ENCODE measurements at places on chromosomes 5 and 9.
A peak's percentile ranks its signal among the peaks of the same experiment; 100 is the strongest.

GRCh38 chr5:122844910-122845228 lies 544 bp upstream of the SNX24 start:
- peaks cover 7% of the 10 kb centered on the region for H3K4me1 ChIP-seq
- no peaks in the 10 kb centered on the region for H3K36me3 ChIP-seq
- peak overlapping the region; percentile 94 for H3K4me3 ChIP-seq
- H3K27me3 ChIP-seq = peaks cover 20% of the 10 kb centered on the region
- DNase-seq = no peak

DNA sequence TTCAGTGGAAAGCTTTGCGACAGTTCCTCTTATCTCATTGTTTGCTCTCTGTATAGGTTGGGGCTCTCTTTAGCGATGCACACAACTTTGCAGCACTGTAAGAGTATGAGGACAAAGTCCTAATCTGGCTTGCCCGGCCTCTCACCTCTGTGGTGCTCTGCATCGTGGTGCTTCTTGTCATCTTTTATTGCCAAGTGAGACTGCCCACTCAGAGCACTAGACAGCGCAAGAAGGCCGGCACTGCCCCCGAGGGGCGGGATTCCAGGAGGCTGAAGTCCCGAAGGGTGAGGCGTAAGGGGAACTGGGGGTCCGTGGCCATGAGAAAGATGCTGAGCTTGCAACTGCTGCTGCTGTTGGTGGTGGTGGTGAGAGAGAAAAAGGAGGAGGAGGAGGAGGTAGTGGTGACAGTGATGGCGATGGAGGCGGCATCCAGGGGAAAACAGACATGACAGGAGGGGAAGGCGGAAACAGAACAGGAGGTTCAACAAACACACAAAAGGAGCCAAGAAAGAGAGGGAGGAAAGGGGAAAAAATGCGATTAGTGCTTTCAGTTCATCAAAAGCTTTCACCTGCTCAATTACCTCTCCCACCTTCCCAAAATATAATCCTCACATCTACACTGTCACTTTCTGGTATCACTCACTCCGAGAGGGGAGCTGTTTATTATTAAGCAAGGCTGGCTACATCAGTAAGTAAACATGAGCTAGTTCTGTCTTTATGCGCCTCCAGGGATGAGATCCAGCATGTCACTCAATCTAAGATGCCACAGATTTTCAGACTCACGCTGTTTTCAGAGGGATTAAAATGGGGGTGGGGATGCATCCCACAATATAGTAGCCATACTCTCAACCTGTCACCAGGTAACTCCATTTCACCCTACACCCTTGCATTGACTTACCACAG lies 55.1 kb downstream of the TLE1 start:
- no peak overlapping the region for H3K4me3 ChIP-seq
- DNase-seq = peak; percentile 13
- peaks cover 30% of the 10 kb centered on the region for H3K4me1 ChIP-seq

- DNase-seq = no peak
- no peaks in the 10 kb centered on the region for H3K36me3 ChIP-seq
- H3K27me3 ChIP-seq = no peaks in the 10 kb centered on the region
- no peak overlapping the region for H3K4me3 ChIP-seq
Measured at GRCh38 chr9:136942881-136943230, 1.7 kb downstream of the FBXW5 start.

GRCh38 chr9:123003466-123003865 lies 30.0 kb upstream of the GPR21 start:
- no peak overlapping the region for H3K27ac ChIP-seq
- H3K36me3 ChIP-seq = peaks cover 19% of the 10 kb centered on the region
- H3K4me3 ChIP-seq = no peak overlapping the region
- H3K4me1 ChIP-seq = no peaks in the 10 kb centered on the region
- no peaks in the 10 kb centered on the region for H3K27me3 ChIP-seq
- no peak for DNase-seq

GRCh38 chr9:101738566-101739183 lies at the start of gene GRIN3A:
TSS of gene GRIN3A (minus strand) at chr9:101738647. CDS start at chr9:101737979, 668 bp downstream.
- peak; percentile 61 for DNase-seq
- H3K36me3 ChIP-seq = no peaks in the 10 kb centered on the region
- H3K4me1 ChIP-seq = peaks cover 12% of the 10 kb centered on the region
- peaks cover 92% of the 10 kb centered on the region for H3K27me3 ChIP-seq
- no peak within 1 kb of the TSS for H3K27ac ChIP-seq

GRCh38 chr9:88724331-88724730 lies 189.4 kb downstream of the NXNL2 start:
- no peaks in the 10 kb centered on the region for H3K27me3 ChIP-seq
- no peak overlapping the region for H3K27ac ChIP-seq
- no peak for DNase-seq
- no peak overlapping the region for H3K4me3 ChIP-seq
- H3K36me3 ChIP-seq = no peaks in the 10 kb centered on the region
- H3K4me1 ChIP-seq = peaks cover 8% of the 10 kb centered on the region

- no peaks in the 10 kb centered on the region for H3K4me1 ChIP-seq
- DNase-seq = no peak
- H3K36me3 ChIP-seq = no peaks in the 10 kb centered on the region
- H3K27ac ChIP-seq = no peak overlapping the region
- no peaks in the 10 kb centered on the region for H3K27me3 ChIP-seq
Measured at GRCh38 chr9:134475011-134475790, 148.9 kb downstream of the RXRA start.

GRCh38 chr5:157511651-157512644 lies 51.9 kb downstream of the NIPAL4 start:
- no peak overlapping the region for H3K4me3 ChIP-seq
- DNase-seq = peak; percentile 13
- no peak overlapping the region for H3K27ac ChIP-seq
- no peaks in the 10 kb centered on the region for H3K27me3 ChIP-seq
- no peaks in the 10 kb centered on the region for H3K36me3 ChIP-seq
- H3K4me1 ChIP-seq = no peaks in the 10 kb centered on the region

GRCh38 chr9:99825172-99826046 lies 3.7 kb downstream of the NR4A3 start:
- no peaks in the 10 kb centered on the region for H3K36me3 ChIP-seq
- peak; percentile 66 for DNase-seq
- H3K4me3 ChIP-seq = peak overlapping the region; percentile 93
- peaks cover 20% of the 10 kb centered on the region for H3K4me1 ChIP-seq
- H3K27me3 ChIP-seq = peaks cover 94% of the 10 kb centered on the region

- peak; percentile 60 for DNase-seq
- H3K4me3 ChIP-seq = no peak overlapping the region
- peaks cover 100% of the 10 kb centered on the region for H3K27me3 ChIP-seq
- no peak overlapping the region for H3K27ac ChIP-seq
- H3K4me1 ChIP-seq = peaks cover 15% of the 10 kb centered on the region
Measured at GRCh38 chr5:154483654-154484392, 5.8 kb upstream of the HAND1 start.

- H3K27ac ChIP-seq = no peak overlapping the region
- no peak overlapping the region for H3K4me3 ChIP-seq
- no peaks in the 10 kb centered on the region for H3K27me3 ChIP-seq
- no peaks in the 10 kb centered on the region for H3K4me1 ChIP-seq
Measured at GRCh38 chr9:26171691-26172090, 493.4 kb upstream of the TUSC1 start.

GRCh38 chr5:81505672-81506071 lies 111.7 kb upstream of the ACOT12 start:
- no peaks in the 10 kb centered on the region for H3K27me3 ChIP-seq
- no peak overlapping the region for H3K27ac ChIP-seq
- H3K4me1 ChIP-seq = peaks cover 9% of the 10 kb centered on the region
- H3K36me3 ChIP-seq = peaks cover 10% of the 10 kb centered on the region
- no peak for DNase-seq

DNA sequence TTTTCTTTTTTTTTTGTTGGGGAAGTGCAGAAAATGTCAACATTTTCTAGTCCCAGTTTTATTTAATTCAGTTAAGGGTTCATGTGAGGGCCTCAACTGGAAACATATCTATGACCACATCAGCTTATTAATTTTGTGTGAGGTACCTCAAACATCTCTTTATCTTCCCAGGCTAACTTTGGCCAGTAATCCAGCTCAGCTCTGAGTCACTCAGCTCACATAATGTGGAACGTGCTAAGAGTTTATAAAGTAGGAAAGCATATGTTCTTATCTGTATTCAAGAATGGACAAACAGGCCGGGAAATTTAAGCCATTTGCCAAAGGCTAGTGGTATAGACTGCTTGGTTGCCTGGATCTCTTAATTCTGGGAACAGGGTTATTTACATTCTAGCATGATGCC lies 118.4 kb downstream of the INSYN2B start:
- no peaks in the 10 kb centered on the region for H3K4me1 ChIP-seq
- DNase-seq = no peak
- H3K27ac ChIP-seq = no peak overlapping the region

GRCh38 chr5:55923177-55923771 lies 71.5 kb downstream of the IL6ST start:
- DNase-seq = peak; percentile 11
- no peak overlapping the region for H3K27ac ChIP-seq
- no peak overlapping the region for H3K4me3 ChIP-seq
- H3K36me3 ChIP-seq = no peaks in the 10 kb centered on the region
- H3K27me3 ChIP-seq = no peaks in the 10 kb centered on the region
- no peaks in the 10 kb centered on the region for H3K4me1 ChIP-seq

GRCh38 chr5:167880420-167880819 lies 411.0 kb upstream of the WWC1 start:
- H3K27ac ChIP-seq = no peak overlapping the region
- no peaks in the 10 kb centered on the region for H3K27me3 ChIP-seq
- DNase-seq = no peak
- H3K4me1 ChIP-seq = no peaks in the 10 kb centered on the region
- no peak overlapping the region for H3K4me3 ChIP-seq

DNA sequence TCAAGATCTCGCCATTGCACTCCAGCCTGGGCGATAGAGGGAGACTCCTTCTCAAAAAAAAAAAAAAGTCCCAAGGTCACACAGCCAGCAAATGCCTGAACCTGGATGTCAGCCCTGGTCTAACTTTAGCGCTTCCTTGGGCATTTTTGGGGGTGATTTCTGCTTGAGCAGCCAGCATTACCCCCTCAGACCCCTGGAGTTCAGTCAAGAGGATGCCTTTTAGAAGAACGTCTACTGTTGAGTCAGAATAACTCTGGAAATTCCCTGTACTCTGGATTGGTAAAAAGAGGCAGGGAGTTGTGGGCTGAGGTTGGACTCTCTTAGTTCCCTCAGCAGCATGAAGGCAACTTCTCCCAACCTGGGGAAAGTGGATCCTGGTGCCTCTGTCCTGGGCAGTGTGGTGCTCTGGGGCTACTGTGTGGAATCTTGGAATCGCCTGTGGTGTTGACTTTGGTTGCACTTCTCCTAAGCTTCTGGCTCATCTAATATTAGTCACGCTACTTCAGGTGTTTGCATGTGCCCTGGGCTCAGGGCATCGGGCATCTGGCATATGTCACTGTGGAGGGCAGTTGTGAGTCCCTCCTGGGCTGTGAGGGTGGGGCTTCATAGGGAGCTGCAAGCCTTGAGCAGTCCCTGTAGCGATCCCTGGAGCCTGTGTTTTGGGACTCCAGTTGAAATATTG lies 32.2 kb downstream of the STXBP1 start:
- peak overlapping the region; percentile 24 for H3K4me3 ChIP-seq
- H3K27me3 ChIP-seq = no peaks in the 10 kb centered on the region
- H3K4me1 ChIP-seq = peaks cover 33% of the 10 kb centered on the region
- H3K27ac ChIP-seq = peak overlapping the region; percentile 33
- no peaks in the 10 kb centered on the region for H3K36me3 ChIP-seq

GRCh38 chr5:76082772-76083554 lies at the start of gene SV2C:
TSS of gene SV2C (plus strand) at chr5:76083383. CDS start at chr5:76131751, 48,368 bp downstream.
- H3K4me3 ChIP-seq = peak within 1 kb of the TSS; percentile 50
- peaks cover 23% of the 10 kb centered on the region for H3K4me1 ChIP-seq
- no peak within 1 kb of the TSS for H3K27ac ChIP-seq
- H3K36me3 ChIP-seq = no peaks in the 10 kb centered on the region
- peaks cover 100% of the 10 kb centered on the region for H3K27me3 ChIP-seq
- peak; percentile 75 for DNase-seq

- H3K4me1 ChIP-seq = peaks cover 24% of the 10 kb centered on the region
- H3K4me3 ChIP-seq = no peak overlapping the region
- no peaks in the 10 kb centered on the region for H3K27me3 ChIP-seq
Measured at GRCh38 chr9:77954666-77955015, 77.0 kb downstream of the GNAQ start.

GRCh38 chr5:138543730-138544104 lies 681 bp upstream of the ETF1 start:
- peak overlapping the region; percentile 88 for H3K4me3 ChIP-seq
- peak overlapping the region; percentile 80 for H3K27ac ChIP-seq
- peaks cover 25% of the 10 kb centered on the region for H3K4me1 ChIP-seq
- no peak for DNase-seq
- H3K27me3 ChIP-seq = no peaks in the 10 kb centered on the region

DNA sequence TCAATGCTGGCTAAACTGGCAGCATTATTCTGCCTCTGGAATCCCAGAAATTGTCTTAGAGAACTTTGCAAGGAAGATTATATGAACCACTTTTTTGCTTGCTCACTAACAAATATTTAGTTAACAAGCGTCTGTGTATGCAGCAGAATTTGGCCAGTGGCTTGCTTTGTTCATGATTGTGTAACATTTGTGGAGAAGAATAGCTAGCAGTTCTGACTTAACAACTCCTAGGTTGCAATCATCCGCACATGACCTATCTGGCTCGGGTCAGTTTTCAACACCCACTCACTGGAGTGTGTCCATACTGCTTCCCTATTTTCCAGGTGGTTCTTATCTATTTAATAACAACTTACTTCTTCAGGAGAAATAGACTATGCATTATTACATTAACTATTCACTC lies 98.5 kb downstream of the SNX18 start:
- H3K4me1 ChIP-seq = peaks cover 7% of the 10 kb centered on the region
- H3K4me3 ChIP-seq = no peak overlapping the region
- H3K27me3 ChIP-seq = no peaks in the 10 kb centered on the region
- no peaks in the 10 kb centered on the region for H3K36me3 ChIP-seq

DNA sequence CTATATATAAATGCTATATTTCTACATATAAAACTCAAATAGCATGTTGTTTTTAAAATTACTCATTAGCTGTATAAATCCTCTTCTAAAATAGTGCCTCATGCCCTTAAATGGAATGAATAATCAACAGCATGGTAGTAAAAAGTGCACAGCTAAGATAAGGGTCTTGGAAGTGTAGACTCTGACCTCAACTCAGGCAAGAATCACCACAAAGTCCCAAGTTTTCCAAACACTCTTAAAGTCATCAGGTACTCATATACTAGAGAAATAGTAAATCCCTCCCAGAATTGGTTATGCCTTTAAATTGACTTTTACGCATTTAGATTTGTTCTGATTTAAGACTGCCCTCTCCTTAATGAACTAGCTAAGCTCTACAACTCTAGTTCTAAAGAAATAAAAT lies 113.8 kb downstream of the TMEM161B start:
- H3K27ac ChIP-seq = no peak overlapping the region
- no peaks in the 10 kb centered on the region for H3K27me3 ChIP-seq
- H3K4me1 ChIP-seq = peaks cover 15% of the 10 kb centered on the region
- no peak overlapping the region for H3K4me3 ChIP-seq
- no peaks in the 10 kb centered on the region for H3K36me3 ChIP-seq

- no peak overlapping the region for H3K4me3 ChIP-seq
- peaks cover 29% of the 10 kb centered on the region for H3K4me1 ChIP-seq
- no peaks in the 10 kb centered on the region for H3K36me3 ChIP-seq
- no peak overlapping the region for H3K27ac ChIP-seq
Measured at GRCh38 chr5:176747670-176748072, 62.7 kb upstream of the UNC5A start.

DNA sequence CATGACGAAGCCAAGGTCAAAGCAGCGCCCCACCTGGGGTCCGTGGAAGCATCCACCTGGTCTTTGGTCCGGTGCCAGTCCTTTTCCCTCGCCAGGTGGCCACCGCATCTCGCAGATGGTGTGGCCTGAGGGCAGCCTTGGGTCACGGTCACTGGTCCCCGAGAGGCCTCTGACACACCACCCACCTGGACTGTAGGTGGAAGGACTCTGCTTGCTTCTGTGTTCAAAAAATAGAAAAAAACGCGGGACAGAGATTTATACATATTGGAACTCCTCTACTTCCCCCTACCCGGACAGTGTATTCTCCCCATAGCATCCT lies 466 bp upstream of the TTC39B start:
- DNase-seq = peak; percentile 4
- H3K27me3 ChIP-seq = peaks cover 32% of the 10 kb centered on the region
- no peaks in the 10 kb centered on the region for H3K4me1 ChIP-seq
- peak overlapping the region; percentile 86 for H3K4me3 ChIP-seq
- H3K36me3 ChIP-seq = no peaks in the 10 kb centered on the region

Data from neural progenitor cell (in vitro differentiated cells).